Mesothelial cell of epicardium (in vitro differentiated cells): ENCODE measurements at places on chromosomes 4 and X.

GRCh38 chrX:129930941-129931410, 25.0 kb downstream of the UTP14A start:
- no peak for DNase-seq

- DNase-seq, result no peak
Measured at GRCh38 chrX:119389214-119389613, 9.9 kb upstream of the SLC25A43 start.

- DNase-seq, result no peak
Measured at GRCh38 chr4:147683188-147683591, 773 bp downstream of the PRMT9 start.

- no peak for DNase-seq
Measured at GRCh38 chr4:81120055-81120454, 89.5 kb downstream of the BMP3 start.

- no peak for DNase-seq
Measured at GRCh38 chr4:140326395-140326993, 47.0 kb upstream of the SCOC start.

DNA sequence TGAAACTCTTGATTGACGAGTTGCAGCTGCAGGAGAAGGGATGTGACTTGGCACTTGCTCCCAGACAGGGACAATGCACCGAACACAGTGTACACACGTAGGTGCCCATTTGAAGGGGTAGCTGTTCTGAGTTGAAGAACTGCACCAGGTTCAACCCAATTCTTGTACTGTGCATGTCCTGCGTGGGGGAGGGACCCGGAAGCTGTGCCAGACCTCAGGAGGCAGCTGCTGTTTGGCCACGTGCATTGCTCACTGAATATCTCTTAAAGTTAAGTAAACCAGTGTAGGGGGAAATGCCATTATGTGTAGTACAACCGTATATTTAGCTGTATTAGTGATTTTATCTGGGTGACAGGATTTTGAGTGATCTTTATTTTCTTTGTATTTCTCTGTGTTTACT, 12.0 kb upstream of the RBBP7 start:
- no peak for DNase-seq

DNA sequence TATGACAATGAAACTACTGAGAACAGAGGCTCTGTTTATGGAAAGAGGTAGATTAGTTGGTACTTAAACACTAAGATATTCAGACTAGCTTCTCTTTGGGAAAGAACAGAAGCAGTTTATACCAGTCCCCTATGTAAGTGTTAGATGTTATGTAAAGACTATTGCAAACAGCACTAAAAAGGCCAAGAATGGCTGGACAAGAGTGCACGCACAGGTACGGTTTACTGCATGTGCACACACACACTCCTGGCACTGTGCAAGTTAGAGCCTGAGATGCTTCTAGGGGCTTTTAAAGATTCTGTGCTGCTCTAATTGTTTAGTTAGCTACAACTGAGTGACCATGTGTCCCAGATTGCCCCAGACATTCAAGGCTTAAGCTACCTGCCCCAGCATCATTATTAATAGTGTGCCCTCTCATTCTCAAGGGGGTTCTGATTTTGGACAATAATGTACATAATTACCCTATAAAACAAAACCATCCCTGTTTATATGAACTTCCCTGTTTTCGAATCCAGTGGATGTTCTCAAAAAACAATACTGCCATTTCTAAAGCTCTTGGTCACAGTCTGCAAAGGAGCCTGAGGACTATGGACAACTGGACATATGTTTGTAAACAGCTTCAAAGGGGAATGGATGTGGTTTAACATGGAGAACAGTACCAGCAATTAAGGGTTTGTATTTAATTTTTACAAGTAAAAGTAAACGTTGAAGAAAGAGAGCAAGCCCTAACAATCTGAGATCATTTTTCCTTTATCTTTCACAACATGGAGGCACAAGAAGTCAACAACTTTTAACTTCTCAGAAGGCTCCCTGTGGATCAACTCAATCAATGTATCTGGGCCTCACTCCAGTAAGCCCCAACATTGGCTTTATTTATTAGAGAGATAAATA, 2.0 kb downstream of the SETD7 start:
- no peak for DNase-seq

- DNase-seq, result no peak
Measured at GRCh38 chr4:1464581-1465171, 58.4 kb upstream of the NKX1-1 start.

DNA sequence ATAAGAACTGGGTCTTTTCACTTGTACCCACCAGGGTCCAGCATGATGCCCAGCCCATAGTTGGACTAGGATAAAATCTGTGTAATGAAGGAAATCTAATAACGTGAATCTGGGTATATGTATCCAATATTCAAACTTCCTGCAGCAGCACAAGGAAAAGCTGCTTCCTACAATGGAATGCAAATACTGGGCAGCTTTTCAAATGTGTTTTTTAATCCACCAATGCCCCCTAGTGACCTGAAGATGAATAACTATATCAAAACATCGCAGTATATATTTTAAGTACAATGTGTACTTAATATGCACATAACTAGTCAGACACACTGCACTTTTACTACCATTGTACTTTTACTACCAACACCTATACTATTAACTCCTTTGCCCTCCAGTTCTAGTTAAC, 5.3 kb downstream of the APOO start:
- DNase-seq, result no peak

DNA sequence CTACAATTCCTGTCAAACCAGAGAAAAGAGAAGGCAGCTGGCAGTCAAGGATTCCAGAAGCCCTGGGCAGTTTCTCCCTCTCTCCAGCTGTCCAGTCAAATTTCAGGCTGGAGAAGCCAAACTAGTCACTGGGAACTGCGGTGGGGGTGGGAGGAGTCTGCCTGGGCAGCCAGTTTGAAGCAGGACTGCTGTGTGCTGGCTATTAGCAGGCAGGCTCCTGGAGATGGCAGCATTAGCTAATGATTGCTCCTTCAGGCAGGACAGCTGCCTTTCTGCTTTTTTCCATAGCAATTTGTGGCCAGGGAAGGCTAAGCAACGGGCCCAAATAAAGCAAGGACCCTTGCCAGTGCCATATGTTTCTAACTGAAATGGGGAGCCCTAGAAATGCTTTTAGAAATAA, 44.7 kb upstream of the FGF13 start:
- no peak for DNase-seq
